ENCODE measurements at places on chromosomes 11 and 22. TPM values are rescaled to one million over a fixed set of nuclear protein-coding genes. Genes with fewer than 3 reads are reported as not detected.
A peak's percentile ranks its signal among the peaks of the same experiment; 100 is the strongest.

DNA sequence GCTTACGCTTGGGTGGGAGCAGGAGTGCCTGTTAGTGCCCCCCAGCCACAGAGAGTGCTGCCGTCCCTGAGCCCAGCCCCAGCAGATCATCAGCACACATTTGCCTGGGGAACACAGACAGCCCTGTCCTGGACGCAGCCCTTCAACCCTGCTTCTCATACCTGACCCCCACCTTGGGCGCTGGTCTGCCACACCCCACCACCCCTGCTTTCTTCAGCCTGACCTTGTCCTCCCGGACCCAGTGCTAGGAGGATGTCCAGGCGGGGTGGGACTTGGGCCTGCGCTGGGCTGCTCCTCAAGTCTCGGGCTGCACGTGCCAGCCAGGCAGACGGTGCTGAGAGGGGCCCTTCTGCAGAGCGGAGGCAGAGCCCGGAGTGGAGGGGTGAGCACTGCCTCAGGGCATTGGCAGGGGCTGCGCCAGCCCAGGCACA, 119.2 kb downstream of the KCNQ1OT1 start:
- DNase-seq: no peak
- no peaks in the 10 kb centered on the region for H3K4me1 ChIP-seq
- no peak overlapping the region for H3K27ac ChIP-seq

GRCh38 chr11:59221441-59221840, 8.7 kb upstream of the MPEG1 start:
- no peak overlapping the region for H3K4me3 ChIP-seq
- H3K27ac ChIP-seq: peak overlapping the region; percentile 89
- H3K36me3 ChIP-seq: no peaks in the 10 kb centered on the region
- peaks cover 29% of the 10 kb centered on the region for H3K4me1 ChIP-seq

The ZNF280A gene
- total RNA-seq: not detected

DNA sequence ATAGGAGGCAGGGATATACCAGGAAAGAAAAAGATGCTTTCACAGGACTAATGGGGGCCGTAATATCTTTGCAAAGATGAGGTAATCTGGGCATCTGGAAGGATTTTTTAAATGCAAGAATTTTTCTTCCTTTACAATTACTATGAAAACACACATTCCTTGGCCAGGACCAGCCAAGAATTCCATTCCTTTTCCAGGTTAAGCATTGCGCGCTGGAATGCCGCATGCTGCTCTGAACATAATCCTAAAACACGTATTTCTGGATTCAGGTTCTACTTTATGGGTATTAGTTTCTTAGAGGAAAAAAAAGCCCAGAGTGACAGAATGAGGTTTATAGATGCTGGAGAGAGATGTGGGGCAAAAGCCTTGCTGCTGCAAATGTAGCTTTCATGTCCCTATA, 99.4 kb upstream of the SORL1-AS1 start:
- no peaks in the 10 kb centered on the region for H3K27me3 ChIP-seq
- no peak for DNase-seq
- H3K36me3 ChIP-seq: no peaks in the 10 kb centered on the region
- H3K27ac ChIP-seq: no peak overlapping the region

The SEPTIN3 gene
- total RNA-seq: under 0.01 TPM

DNA sequence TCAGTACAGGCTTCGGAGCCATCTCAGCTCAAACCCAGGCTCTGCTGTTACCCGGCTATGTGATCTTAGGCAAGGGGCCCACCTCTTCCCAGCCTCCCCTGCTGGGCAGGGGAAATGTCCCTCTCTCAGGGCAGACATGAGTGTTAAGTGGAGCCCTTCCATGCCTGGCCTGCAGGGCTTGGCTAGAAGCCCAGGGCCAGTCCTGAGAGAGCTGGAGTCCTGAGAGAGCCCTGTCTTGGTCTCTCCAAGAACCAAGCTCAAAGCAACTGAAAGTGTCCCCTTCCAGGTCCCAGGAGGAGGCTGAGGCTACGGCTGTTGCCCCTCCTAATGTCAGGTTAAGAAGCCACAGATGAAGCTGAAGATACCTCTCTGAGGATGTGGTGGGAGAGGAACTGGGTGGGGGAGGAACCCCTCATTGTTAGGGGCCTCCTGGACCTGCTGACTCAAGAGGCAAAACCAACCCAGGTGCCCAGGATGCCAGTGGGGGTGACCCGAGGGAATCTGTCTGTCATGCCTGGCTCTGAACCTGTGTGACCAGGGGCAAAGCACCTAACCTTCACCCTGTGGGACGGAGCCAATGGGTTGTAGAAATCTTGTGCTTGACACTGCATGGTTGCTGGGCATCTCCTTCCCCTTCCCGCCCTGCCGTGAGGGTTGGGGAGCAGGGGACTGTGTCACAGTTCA, 4.2 kb downstream of the ZP1 start:
- H3K4me1 ChIP-seq: peaks cover 22% of the 10 kb centered on the region
- no peaks in the 10 kb centered on the region for H3K27me3 ChIP-seq
- H3K27ac ChIP-seq: peak overlapping the region; percentile 18

DNA sequence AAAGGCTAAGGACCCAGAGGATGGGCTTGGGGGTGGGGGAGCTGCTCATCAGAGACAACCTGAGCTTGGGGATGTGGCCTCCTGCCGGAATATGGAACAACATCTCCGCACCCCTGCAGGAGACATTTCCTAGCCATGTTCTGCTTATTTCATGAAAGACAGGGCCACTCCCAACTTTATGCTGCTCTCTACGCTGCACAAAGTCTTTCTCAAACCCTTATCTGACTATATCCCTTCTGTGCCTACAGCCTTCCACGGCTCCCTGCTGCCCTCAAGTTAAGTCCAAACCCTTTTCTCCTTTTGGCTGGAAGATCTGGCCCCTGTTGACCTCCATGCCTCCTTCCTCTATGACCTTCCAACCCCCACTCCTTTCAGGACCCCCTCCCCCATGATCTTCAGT, 562.0 kb downstream of the MN1 start:
- no peak for DNase-seq
- H3K36me3 ChIP-seq: no peaks in the 10 kb centered on the region
- peaks cover 10% of the 10 kb centered on the region for H3K27me3 ChIP-seq
- H3K4me1 ChIP-seq: peaks cover 7% of the 10 kb centered on the region
- H3K27ac ChIP-seq: no peak overlapping the region

The PRG3 gene
- not detected for total RNA-seq

DNA sequence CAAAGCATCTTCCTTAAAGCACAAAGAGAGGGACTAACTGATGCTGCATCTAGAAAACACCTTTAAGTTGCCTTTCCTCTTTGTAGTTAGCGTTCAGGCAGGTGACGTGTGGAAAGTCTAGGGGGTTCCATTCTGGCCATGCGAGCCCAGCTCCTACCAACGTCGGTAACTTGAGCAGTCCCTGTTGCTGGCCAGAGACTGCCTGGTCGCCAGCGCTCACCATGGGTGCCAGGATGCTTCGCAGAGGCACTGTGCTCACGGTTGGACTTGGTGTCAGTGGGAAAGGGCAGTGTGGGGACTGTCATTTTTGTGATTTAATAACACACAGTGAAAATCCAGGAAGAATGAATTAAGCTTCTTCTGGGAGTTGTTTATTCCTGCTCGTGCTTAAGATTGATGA, 40.6 kb downstream of the PPP2R1B start:
- H3K27me3 ChIP-seq: no peaks in the 10 kb centered on the region
- H3K27ac ChIP-seq: no peak overlapping the region
- DNase-seq: no peak
- peaks cover 11% of the 10 kb centered on the region for H3K4me1 ChIP-seq

- no peak overlapping the region for H3K27ac ChIP-seq
- H3K27me3 ChIP-seq: peaks cover 42% of the 10 kb centered on the region
- H3K4me1 ChIP-seq: 0 out of 2 replicates have a peak, but pooled peaks cover 2% of the 10 kb centered on the region
- H3K4me3 ChIP-seq: no peak overlapping the region
- DNase-seq: no peak
These were observed 172.0 kb upstream of the NTM start for GRCh38 chr11:131198161-131199014.

- H3K27ac ChIP-seq: peak overlapping the region; percentile 90
- no peaks in the 10 kb centered on the region for H3K36me3 ChIP-seq
- peak overlapping the region; percentile 88 for H3K4me3 ChIP-seq
- no peaks in the 10 kb centered on the region for H3K27me3 ChIP-seq
These were observed 323 bp upstream of the PANX1 start for GRCh38 chr11:94128291-94128745.

DNA sequence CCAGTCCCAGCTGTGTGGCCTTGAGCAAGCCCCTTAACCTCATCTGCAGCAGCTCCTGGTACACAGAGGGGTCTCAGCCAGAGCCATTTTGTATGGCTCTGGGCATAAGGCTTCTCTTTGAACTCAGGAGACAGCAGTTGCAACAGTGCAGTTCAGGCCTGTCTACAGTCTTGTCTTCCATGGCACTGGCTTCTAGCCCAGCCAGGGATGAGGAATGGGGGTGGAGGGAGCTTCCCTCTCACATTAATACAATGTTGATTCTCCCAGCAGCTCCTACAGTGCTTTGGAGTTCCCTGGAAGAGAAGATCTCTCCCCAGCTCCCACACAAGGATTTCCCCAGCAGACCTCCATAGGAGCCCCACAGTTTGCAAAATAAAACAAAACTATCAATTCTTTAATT, 350.2 kb downstream of the BUD13 start:
- H3K27me3 ChIP-seq: no peaks in the 10 kb centered on the region
- H3K4me1 ChIP-seq: no peaks in the 10 kb centered on the region
- no peak overlapping the region for H3K4me3 ChIP-seq

DNA sequence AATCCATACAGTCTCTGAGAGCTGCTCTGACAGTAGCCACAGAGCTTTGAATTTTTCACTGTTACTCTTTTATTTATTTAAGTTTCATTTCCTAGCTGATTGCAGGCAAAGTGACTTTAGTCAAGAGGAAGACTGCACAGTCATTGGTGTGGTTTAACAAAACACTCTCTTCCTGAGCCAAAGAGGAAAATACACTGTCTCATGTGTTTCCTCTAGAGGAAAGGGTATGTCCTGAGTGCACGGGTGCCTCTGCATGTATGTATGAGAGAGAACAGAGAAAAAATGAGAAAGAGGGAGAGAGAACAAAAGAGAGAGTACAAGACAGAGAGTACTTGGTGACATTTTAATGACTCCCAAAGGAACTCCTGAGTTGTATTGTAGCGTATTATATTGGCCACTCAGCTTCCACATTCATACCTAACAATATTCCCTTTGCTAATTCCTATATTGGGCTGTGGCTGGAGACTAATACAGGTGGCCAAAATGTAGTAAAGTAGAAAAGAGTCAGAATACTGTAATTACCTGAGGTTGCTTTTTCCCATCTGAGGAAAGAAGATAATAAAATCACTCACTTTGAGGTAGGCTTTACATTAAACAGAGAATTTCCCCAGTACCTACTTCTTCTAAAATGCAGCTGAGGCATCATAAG, at the start of gene OR4D9:
OR4D9 (plus strand) TSS at position 599 of the 649 bp plus-strand sequence. CDS start 3,374 bp downstream, outside the sequence.
- no peak within 1 kb of the TSS for H3K4me3 ChIP-seq
- no peaks in the 10 kb centered on the region for H3K36me3 ChIP-seq
- H3K27me3 ChIP-seq: no peaks in the 10 kb centered on the region
- no peak for DNase-seq

DNA sequence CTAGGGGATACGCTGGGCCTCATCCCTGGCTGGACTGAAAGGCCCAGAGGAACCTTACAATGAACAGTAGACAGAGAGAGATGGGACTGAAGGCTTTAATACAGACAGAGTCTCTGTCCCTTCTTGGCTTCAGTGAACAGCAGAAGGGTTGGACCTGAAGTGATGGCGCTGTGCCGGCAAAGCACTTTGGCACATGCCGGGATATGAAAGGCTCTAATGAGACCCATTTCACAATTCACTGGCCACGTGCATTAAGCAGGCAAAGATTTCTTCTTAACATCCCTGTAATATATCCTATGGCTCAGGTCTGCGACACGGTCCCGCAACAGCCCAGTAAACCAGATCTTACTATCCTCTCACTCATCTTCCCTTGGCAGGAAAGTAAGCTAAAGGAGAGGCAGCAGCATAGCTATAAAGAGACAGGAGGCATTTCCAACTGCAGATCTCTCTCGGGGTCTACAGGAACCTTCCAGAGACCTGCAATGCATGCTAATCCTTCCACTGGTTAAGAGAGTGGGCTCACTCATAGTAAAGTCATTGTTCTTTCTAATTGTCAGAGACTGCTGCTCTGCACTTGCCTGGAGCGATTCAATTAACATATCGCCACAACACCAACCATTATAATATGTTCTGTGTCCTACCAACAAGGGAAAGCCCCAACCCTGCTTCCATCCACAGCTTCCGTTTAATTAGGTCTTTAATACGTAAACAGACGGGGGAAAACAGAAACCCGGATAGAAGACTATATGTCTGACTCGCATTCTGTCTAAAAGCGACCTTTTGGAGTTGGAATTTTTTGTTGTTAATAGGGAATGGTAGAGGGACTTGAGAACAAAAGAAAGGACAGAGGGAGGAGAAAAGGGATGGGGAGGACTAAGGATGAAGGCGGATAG, 1179.0 kb downstream of the LRRC4C start:
- no peak overlapping the region for H3K4me3 ChIP-seq
- H3K27ac ChIP-seq: no peak overlapping the region
- H3K27me3 ChIP-seq: no peaks in the 10 kb centered on the region
- no peaks in the 10 kb centered on the region for H3K36me3 ChIP-seq
- no peaks in the 10 kb centered on the region for H3K4me1 ChIP-seq
- DNase-seq: no peak

DNA sequence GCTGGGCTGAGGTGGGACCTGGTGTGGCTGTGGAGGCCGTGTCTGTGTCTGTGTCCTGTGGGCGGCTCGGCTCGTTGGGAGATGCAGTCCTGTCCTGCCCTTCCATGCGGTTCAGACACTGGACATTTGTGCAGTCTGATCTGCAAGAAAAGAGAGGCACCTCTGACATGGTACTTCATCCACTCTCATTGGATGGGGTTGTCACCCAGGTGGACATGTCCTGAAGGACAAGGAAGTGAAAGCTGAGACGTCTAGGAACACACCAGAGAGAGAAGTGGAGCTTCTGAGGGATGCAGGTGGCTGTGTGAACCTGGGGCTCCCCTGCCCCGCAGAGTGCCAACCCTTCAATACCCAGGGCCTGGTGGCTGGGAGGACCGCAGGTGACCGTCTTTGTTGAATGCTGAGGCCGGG, 18.4 kb downstream of the TBX1 start:
- H3K4me1 ChIP-seq: peaks cover 9% of the 10 kb centered on the region
- no peak for DNase-seq
- no peaks in the 10 kb centered on the region for H3K36me3 ChIP-seq
- no peak overlapping the region for H3K27ac ChIP-seq
- H3K4me3 ChIP-seq: no peak overlapping the region

The RFPL1 gene
- not detected for total RNA-seq

DNA sequence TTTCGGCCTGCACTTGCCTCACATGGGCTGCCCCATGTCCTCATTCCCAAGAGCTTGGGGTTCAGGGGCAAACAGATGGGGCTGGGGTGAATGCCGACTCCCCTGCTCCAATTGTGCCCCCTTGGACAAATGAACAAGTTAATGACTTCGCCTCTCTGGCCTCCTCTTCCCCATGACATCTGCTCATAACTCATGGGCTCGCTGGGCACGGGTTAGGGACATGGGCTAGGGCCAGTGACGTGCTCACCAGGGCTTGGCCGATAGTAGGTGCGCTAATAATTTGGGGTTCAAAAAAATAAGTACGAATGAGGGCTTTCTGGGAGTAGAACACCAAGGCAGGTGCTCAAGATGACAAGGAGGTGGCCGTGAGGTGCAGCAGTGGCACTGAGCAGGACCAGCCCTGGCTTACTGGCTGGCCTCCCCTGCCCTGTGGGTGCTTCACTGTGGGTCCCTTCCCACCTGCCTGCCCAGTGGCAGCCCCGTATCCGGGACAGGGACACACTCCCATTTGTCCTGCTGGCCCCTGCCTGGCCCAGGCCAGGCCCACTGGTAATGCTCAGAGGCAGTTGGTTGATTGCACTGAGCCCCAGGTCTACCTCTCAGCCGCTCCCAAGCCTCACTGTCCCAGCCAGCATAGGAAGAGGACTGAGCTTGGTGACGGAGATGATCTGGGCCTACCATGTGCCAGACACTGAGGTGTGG, 12.3 kb downstream of the CBX6 start:
- H3K36me3 ChIP-seq: peaks cover 1% of the 10 kb centered on the region
- peaks cover 6% of the 10 kb centered on the region for H3K27me3 ChIP-seq
- H3K27ac ChIP-seq: no peak overlapping the region
- H3K4me3 ChIP-seq: no peak overlapping the region
- no peaks in the 10 kb centered on the region for H3K4me1 ChIP-seq

The TANGO2 gene
- 60.5 TPM for total RNA-seq

The PANX3 gene
- total RNA-seq: not detected

The GALNT18 gene
- 11.3 TPM for total RNA-seq

Measured in IMR-90 (cell line).